ENCODE measurements at places on chromosomes 11 and 22.
A peak's percentile ranks its signal among the peaks of the same experiment; 100 is the strongest.

GRCh38 chr11:116310698-116311097 lies 462.1 kb downstream of the BUD13 start:
- no peak overlapping the region for H3K4me3 ChIP-seq
- H3K4me1 ChIP-seq, result no peaks in the 10 kb centered on the region
- H3K27ac ChIP-seq, result no peak overlapping the region
- no peak for DNase-seq
- peaks cover 13% of the 10 kb centered on the region for H3K27me3 ChIP-seq

DNA sequence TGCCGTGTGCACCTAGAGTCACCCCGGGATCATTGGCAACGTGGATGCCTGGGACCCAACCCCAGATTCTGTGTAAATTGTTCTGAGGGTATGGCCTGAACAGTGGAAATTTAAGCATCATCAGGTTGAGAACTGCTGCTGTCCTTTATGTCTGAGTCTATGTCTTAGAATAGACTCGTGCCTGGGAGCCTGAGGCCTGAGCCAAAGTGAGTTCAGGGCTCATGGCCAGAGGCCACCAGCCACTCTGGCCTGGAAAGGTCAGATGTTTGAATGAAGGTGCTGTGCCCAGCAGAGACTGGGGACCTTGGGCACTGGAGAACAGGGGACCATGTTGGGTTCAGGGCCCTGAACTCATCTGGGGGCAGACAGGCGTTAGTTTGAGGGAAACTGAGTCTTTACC lies 91.1 kb downstream of the MYO18B start:
- H3K36me3 ChIP-seq, result no peaks in the 10 kb centered on the region
- no peak for DNase-seq
- H3K4me1 ChIP-seq, result no peaks in the 10 kb centered on the region
- no peaks in the 10 kb centered on the region for H3K27me3 ChIP-seq
- no peak overlapping the region for H3K4me3 ChIP-seq

GRCh38 chr11:105780781-105781525 lies 171.1 kb downstream of the GRIA4 start:
- no peak overlapping the region for H3K27ac ChIP-seq
- no peaks in the 10 kb centered on the region for H3K4me1 ChIP-seq
- no peak overlapping the region for H3K4me3 ChIP-seq
- no peak for DNase-seq

GRCh38 chr11:17979770-17980371 lies 33.0 kb downstream of the SERGEF start:
- peaks cover 37% of the 10 kb centered on the region for H3K36me3 ChIP-seq
- H3K27me3 ChIP-seq, result no peaks in the 10 kb centered on the region
- no peak overlapping the region for H3K4me3 ChIP-seq
- no peaks in the 10 kb centered on the region for H3K4me1 ChIP-seq

DNA sequence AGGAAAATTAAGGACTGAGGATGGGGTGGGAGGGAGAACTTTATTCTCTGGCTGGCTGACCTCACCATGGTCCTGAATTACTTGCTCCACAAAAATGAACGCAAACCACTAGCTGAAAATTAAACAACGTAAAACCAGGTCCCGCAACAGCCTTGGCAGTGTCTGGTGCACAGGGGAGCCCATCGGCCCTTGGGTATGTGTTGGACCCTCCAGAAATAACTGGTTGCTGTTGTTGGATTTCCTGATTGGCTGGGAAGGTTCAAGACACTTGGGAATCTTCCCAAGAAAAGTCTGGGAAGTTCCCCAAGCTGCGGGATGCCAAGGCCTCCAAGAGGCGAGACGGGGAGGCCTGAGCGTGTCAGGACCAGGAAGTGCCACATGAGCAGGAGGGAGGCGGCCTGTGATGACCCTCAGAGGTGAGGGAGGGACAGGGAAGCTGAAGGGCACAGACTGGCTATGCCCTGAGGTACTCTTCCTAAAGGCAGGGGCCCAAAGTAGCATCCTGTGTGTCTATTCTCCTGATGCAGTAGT lies 10.4 kb upstream of the RASL10A start:
- no peak overlapping the region for H3K27ac ChIP-seq
- H3K27me3 ChIP-seq, result no peaks in the 10 kb centered on the region
- no peak for DNase-seq
- H3K4me1 ChIP-seq, result no peaks in the 10 kb centered on the region
- H3K36me3 ChIP-seq, result peaks cover 3% of the 10 kb centered on the region
- no peak overlapping the region for H3K4me3 ChIP-seq

GRCh38 chr11:80343436-80343835 lies 902.6 kb upstream of the TENM4 start:
- DNase-seq, result no peak
- H3K4me1 ChIP-seq, result no peaks in the 10 kb centered on the region
- no peak overlapping the region for H3K4me3 ChIP-seq

DNA sequence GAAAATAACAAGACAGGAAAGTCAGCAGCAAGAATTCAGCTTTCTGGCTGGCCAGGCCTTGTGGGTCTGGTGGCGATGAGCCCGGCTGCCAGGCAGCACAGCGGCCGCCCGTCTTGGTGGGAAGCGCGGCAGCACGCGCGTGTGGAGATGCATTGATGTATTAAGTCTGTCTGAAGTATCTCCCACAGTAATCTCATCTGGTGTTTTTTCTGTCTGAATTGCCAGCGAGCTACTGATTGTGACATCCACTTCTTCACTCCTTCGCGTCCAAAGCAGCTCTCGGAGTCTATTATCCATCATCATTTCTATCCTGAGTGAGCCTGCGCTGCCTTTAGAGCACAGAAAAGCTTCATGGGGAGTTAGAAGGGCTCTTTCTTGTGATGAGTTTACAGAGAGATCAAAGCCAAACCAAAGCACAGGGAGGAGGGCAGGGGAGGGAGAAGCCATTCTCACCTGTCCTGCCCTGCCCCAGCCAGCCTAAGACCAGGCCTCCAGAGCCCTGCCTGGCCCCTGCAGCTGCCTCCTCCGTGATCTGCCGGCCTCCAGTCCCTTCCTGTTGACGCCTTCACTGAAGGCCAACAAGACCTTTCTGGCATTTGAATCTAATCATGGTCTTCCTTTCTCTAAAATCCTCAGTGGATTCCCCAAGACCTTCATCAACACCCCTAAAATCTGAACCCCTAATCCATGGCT lies 1419.0 kb downstream of the TBC1D22A start:
- H3K36me3 ChIP-seq, result no peaks in the 10 kb centered on the region
- no peak for DNase-seq
- H3K27me3 ChIP-seq, result no peaks in the 10 kb centered on the region
- peaks cover 4% of the 10 kb centered on the region for H3K4me1 ChIP-seq
- H3K27ac ChIP-seq, result no peak overlapping the region
- H3K4me3 ChIP-seq, result no peak overlapping the region

DNA sequence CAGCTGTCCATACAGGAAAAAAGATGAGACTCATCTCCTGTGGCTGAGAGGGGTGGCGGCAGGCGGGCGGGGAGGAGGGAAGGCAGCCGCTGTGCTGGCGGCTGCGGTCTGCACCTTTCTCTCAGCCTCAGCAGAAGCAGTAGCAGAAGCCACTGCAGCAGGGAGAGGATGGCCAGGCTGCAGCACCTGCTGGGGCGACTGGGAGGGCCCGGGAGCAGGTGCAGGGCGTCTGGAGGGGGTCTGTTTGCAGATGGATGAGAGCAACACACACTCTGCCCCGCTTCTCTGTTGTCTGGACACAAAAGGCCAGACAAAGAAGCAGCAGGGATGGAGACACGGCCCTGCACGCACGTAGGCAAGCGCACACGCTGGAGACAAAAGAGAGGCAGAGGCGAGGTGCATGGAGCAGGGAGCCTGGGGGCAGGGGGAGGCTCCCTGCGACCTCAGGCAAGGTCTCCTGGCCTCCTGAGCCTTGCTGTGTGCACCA lies 9.3 kb upstream of the MIAT start:
- H3K36me3 ChIP-seq, result no peaks in the 10 kb centered on the region
- H3K27ac ChIP-seq, result peak overlapping the region; percentile 51
- H3K27me3 ChIP-seq, result no peaks in the 10 kb centered on the region
- peak overlapping the region; percentile 49 for H3K4me3 ChIP-seq

Measured in activated CD8-positive, alpha-beta T cell treated with anti-CD3 and anti-CD28 coated beads for 36 hours (primary cell).